Posterior vena cava (tissue), 2 donors: ENCODE measurements at places on chromosomes 4 and X. TPM values are rescaled to one million over a fixed set of nuclear protein-coding genes. Genes with fewer than 3 reads are reported as not detected.

- no peak for DNase-seq
Measured at GRCh38 chr4:8047837-8048678, 108.4 kb upstream of the AFAP1 start.

DNA sequence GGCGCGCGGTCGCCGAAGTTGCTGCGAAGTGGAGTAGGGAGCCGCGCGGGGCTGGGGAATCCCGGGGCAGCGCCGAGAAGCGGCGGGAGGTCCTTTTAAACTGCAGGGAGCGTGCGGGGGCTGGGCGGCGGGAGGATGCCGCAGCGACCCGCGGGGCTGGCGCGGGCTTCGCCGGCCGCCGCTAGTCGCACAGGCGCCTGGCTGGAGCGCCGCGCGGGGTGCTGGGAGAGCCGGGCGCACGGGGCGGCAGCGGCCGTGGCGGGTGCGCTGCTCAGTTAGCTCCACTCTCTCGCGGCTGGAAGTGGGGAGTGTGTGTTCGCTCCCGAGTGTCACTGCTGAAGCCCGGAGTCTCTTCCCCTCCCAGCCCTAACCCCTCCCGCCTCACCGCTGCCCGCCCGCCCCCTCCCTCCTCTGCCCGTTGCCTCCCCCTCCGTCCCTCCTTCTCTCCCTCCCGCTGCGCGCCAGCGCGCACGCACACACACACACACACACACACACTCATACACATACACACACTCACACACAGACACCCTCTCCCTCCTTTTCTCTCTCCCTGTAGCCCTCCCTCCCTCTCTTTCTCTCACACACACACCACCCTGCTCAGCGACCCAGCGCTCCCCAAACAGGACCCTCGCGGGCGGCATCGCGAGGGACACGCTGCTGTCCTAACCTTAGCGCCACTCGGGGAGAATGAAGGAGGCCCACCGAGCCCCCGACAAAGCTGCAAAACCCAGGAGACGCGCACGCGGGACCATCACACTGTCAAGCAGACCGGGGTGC lies at the start of gene NDNF:
NDNF (minus strand) TSS at position 312 of the 780 bp plus-strand sequence. CDS start 26,698 bp downstream, outside the sequence.
- DNase-seq: peak; percentile 82

DNA sequence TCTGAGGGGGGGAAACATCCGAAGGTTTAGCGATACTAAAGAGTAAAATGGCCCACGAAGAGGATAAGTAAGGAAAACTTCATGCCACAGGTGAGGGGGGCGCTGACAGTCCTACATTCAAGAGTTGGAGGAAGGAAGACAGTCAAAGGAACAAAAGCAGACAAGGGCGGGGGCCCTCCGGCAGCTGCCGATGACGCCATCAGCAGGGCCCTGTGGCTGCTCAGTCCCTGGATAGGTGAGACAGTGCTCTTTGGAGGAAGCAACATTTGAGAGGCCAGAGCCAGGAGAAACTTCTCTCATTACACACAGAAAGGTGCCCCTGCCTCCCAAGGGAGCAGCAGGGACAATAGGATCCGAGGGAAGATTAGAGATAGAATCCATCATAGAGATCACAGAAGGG lies 41.5 kb downstream of the RAB40AL start:
- no peak for DNase-seq

DNA sequence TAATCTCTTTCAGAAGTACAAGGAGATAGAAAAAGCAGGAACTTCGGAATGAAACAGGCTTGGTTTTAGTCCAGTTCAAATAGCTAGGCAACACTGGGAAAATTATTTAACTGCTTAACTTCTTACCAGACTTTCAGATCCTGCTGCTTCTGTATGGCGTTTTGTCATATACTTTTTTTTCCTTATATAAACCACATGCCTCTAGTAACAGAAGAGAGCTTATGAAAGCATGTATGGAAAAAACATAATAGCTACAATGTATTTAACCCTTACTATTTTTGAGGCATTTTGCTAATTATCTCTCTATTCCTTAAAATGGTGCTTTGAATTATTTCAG lies 439.6 kb downstream of the INPP4B start:
- DNase-seq: no peak

- DNase-seq: no peak
Measured at GRCh38 chr4:6840062-6840976, 57.8 kb downstream of the KIAA0232 start.

GRCh38 chrX:15848576-15848975 lies 6.0 kb downstream of the AP1S2 start:
- DNase-seq: no peak

GRCh38 chr4:177376024-177376423 lies 66.2 kb downstream of the AGA start:
- DNase-seq: no peak

DNA sequence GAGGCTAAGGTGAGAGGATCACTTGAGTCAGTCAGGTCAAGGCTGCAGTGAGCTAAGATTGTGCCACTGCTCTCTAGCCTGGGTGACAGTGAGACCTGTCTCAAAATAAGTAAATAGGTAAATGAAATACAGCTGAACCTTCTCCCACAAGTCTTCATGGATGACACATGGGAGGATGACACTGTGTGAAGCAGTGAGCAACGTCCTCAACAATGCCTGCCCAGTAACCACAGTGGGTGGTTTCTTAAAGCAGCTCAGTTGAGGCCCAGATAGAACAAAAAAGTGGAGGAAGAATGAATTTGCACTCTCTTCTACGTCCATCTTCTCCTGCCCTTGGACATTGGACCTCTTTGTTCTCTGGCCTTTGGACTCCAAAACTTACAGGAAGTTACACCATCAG lies 52.7 kb downstream of the MSX1 start:
- no peak for DNase-seq

- no peak for DNase-seq
Measured at GRCh38 chr4:7361280-7361895, 73.3 kb downstream of the PSAPL1 start.

- no peak for DNase-seq
Measured at GRCh38 chr4:89894649-89895550, at the start of gene MMRN1. Gene MMRN1 (plus strand): TSS chr4:89894854. CDS start chr4:89894972, 118 bp downstream.

DNA sequence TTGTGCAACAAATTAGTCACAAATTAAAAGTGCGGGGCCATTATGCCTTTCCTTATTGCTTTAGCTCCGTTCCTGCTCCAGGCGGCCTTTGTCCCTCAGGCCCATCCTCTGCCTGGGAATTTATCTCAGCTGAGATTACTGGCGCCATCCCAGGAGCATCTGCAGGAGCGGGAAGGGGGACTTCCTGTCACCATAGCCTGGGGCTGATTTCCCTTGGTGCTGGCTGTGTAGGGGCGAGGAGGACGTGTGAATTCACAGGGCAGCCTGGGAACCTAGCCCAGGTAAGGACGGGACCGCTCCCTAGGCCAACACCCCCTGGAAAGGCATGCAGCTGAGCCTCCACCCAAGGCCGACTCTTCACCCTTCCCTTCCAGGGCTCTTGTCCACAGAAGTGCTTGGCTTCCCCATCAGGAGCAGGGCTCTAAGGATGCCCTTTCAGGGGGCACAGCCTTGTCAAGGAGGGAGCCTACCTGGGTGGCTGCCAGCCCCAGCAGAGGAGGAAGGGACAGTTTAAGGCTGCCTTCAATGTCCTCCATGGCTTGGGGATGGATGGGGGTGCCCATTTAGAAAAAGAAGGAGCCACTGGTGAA lies 72.6 kb upstream of the NKX1-1 start:
- DNase-seq: peak; percentile 66

Gene NPY2R
- total RNA-seq: not detected

Gene TDO2
- total RNA-seq: not detected

Gene PAGE1
- total RNA-seq: not detected

Gene KCTD8
- 0.60 TPM for total RNA-seq

Gene MTMR8
- total RNA-seq: 4.9 TPM

Gene PFKFB1
- 0.42 TPM for total RNA-seq

Gene FHDC1
- 2.4 TPM for total RNA-seq

Gene NPY5R
- 2.9 TPM for total RNA-seq

Gene WAS
- total RNA-seq: 12.2 TPM
